Activated CD4-positive, alpha-beta T cell treated with anti-CD3 and anti-CD28 coated beads for 4 hours (primary cell): ENCODE measurements at places on chromosomes 4 and X.
A peak's percentile ranks its signal among the peaks of the same experiment; 100 is the strongest.

GRCh38 chr4:156335721-156336120 lies 382.1 kb upstream of the CTSO start:
- DNase-seq, result no peak

GRCh38 chr4:164617426-164617825 lies 136.5 kb upstream of the SMIM31 start:
- DNase-seq, result no peak

- no peak for DNase-seq
These were observed 122.0 kb upstream of the FSTL5 start for GRCh38 chr4:162285753-162286152.

- no peak for DNase-seq
These were observed 230.1 kb upstream of the FAT1 start for GRCh38 chr4:186953599-186954260.

DNA sequence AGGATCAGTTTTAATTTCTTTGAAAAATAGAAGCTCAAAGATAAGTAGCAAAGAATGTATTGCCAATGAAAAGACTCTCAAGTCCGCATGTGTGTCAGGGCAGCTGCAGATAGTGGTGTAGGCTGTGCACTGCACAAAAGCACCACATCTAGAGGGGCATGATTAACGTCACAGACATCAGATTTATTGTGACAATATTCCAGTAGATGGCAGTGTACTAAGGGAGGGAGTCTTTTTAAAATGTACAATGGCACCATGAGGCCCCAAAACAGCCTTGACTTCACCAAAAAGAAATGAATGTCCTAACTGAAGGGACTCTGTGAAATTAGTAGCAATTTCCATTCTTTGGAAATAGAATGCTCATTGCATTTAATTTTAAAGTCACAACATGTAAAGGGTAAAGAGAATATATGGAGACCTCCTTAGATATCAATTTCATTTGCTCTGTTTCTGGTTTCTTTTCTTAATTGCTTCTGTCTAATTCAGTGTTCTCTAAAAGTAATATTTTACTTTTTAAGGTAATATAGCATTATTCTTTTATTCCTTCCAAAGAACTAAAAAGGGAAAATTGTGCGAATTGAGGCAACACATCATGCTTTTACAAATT lies 98.4 kb downstream of the ZNF827 start:
- peak; percentile 3 for DNase-seq

DNA sequence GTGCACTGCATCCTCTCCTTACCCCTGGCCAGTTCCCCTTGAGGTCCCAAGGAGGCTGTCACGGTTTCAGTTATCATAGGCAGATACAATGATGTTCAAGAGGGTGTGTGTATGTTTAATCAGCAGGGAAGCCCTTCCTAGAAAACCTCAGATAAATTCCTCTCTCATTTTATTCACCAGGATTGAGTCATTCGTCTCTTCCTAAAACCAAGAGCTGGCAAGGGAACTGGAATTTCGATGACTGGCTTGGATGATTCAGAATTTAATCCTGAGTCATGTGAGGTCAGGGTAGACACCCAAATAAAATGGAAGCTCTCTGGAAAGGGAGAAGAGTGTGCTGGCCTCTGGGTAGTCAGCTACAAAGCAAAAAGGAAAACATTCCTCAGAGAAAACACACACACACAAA lies 106.2 kb upstream of the RAPGEF2 start:
- DNase-seq, result no peak

DNA sequence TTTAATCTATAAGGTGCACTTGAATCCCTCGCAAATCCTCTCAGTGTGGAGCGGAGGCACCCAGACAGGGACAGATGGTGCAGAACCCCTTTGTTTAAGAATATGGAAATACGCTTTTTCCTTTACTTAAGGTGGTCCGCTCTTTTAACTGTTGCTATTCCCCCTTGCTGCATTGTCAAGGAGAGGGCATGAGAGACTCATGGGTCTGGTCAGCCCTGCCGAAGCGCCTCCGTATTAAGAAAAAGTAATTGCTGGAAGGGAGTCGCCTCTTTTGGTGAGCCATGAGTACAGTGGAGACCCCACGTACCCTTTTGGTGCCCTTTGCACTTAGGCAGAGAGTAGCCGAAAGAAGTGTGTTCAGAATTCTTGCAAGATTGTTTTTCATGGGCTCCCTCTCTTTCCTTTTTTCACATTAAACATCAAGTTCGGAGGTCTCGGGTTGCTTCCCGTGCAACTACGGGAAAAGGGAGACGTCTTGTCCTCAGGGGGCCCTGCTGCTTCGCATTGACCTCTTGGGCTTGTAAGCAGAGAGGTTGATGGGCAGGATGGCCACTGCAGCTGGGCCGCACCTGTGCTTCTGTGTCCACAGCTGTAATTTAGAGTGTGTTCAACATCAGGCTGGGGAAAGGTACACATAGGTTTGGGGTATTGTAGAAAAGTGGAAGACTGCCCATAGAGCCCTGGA lies 109.6 kb downstream of the SPRY1 start:
- no peak for DNase-seq

DNA sequence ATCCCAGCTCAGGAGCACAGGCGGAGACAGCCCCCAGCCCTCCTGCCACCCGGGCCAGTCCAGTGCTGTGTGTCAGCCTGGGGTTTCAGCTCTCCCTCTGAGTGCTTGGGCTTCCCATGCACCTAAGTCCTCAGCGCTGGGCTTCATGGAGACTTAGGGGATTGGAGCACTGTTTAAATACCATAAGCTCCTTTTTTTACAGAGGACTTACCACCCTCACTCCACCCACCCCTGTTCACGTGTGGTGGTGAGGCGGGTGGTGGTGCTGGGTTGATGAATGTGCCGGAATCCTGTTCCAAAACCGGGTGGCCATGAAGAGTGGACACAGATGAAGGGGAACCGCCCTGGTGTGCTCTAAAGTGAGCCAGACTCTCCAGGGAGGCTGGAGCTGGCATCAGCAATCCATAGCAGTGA lies 66.9 kb downstream of the PSAPL1 start:
- DNase-seq, result no peak

GRCh38 chrX:24150898-24151297 lies 1.4 kb downstream of the ZFX start:
- no peak for DNase-seq

DNA sequence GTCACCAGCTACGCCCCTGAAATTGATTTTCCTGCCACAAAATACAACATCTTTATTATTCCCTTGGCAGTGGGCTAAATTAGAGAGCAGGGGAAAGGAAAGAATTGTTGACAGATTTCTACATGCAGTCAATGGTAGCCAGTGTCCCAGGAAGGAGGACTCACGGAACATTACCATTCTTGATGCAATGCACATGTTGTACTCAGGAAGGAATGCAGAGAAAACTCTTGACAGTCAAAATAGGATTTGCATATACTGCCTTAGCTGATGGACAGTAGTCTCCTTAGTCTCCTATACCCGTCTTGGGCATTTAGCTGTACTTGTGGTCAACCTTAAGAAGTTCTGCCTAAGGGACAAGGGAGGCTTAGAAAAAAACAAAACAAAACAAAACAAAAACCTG lies 158.0 kb upstream of the GYPA start:
- DNase-seq, result no peak

- DNase-seq, result no peak
These were observed 276.3 kb upstream of the GALNT7 start for GRCh38 chr4:172892300-172892699.

DNA sequence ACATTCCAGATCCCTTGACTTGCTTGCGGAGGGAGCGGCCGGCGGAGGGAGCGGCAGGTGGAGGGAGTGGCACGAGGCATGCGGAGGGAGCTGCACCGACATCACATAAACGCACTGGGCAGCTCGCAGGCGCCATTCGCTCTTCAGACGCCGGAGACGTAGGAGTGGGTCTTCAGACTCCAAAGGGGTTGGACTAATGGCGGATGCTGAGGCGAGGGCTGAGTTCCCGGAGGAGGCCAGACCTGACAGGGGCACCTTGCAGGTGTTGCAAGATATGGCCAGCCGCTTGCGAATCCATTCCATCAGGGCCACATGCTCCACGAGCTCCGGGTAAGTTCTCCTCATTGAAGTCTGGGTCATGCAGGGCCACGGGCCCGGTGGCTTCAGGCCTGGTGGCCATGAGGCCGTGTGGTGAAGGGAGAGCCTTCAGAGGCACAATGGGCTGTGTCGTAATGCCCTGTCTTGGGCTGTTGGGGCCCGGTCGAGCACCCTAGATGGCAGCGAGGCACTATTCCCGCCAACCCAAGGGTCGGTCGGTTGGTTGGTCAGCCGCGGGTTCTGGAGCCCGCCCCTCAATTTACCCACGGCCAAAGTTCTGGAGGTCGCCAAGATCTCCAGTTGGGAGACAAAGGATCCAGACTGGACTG lies at the start of gene TKTL1:
Gene TKTL1 (plus strand): TSS at position 132 of the 647 bp plus-strand sequence. CDS start 65 bp downstream, at position 197.
- DNase-seq, result no peak

DNA sequence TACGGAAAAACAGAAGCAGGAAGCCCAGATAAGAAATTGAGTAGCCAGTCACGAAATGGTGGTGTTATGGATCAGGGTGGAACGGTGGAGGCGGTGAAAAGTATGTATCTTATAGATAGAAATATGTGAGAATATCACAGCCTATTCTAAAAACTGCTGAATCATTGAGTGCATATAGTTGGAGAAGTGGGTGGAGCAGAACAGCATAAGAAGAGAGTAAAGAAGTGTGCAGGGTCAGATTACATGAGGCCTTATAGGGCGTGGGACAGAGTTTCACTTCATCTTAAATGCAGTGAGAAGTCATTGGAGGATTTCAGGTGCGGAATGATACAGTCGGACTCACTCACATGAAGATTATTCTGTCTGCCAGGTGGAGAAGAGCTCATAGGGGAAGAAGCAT lies 293.1 kb downstream of the TRIML1 start:
- no peak for DNase-seq

DNA sequence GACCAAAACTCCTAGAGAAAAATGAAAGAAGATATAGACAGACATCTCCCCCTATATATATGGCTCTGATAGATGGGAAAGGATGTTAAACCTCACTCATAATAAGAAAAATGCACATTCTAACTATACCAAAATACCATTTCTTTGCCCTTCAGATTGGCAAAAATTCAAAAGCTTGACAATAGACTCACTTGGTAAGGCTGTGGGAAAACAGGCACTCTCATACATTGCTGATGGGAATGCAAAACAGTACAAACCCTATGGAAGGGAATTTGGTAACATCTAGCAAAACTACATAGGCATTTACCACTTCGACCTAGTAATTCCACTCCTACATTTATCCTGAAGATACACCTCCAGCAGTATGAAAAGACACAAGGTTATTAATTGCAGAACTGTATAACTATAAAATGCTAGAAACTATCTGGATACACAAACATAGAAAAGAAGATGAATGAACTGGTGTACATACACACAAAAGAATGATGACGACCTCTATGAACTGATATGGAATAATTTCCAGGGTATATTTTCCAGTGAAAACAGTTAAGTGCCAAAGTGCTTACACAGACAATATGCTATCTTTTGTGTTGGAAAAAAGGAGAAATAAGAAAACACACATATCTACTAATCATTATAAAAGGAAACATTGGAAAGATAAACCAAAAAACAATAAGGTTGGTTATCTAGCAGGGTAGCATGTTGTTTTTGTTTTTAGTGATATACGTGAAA lies 48.5 kb downstream of the WDFY3 start:
- DNase-seq, result no peak

DNA sequence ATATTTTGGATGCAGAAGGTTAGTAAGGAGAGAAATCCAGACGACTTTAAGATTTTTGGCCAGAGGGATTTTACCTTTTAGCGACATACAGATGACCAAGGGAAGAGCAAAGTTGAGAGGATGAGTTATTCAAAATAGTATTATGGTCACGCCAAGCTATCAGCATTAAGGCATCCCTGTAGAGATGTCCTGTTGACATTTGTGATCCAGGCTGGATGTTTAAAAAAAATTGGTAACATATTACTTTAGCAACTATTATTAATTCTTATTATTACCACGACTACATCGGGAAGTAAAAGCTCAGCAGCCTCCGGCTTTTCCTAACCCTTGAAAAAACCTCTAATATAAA lies 562 bp upstream of the OSTC start:
- no peak for DNase-seq

DNA sequence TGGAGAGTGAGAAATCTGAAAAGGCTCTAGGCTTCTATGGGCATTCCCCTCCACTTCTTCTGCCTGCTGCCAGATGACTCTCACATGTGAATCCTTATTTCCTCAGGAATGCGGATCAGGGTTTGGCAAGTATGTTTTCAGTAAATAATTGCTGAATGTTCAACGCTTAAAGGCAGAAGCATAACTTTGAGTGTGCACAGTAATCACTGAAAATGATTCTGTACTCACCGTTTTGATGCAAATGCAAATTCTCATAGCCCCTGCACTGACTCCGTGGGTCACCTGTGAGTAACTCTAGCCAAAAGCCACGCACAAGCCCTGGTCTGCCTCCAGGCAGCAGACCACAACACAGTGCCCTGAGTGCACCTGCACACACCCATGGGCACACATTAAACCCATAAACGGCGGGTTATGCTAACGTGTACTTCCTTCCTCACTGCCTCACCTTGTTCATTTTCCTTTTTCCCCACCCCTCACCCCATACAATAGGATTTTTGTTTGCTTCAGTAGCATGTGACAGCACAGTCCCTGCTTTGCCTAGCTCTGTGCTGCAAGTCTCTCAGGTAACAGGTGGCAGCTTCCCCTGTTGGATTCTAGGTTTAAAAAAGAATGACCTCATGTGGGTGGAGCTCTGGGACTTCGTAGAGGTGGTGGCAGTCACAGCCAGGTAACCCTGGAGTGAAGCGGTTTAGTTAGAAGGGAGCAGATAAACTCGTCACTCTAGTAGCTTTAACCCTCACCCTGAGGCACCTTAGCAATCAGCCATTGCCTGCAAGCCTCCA lies at the start of gene ARHGEF38:
Gene ARHGEF38 (plus strand): TSS at position 656 of the 782 bp plus-strand sequence. CDS start 146 bp downstream, outside the sequence.
- DNase-seq, result no peak

DNA sequence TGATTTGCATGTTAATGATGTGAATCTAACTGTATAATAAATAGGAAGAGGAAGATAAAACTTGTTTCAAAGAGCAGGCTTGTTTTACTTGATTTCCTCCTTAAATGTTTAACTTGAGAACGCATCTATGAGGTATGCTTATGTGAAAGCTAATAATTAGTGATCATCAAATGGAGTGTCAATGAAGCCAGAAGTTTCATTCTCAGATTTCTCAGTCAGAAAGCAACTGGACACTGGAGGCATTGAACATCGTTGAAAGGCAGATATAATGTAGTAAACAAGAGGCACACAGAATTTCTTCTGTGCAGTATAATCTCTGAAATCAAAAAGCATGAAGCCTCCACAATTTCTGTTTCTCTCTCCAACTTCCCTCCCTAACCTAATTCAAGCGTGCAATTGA lies 672.9 kb downstream of the ADGRL3 start:
- DNase-seq, result no peak
